Activated T-helper 9 cell treated with anti-CD3 and anti-CD28 coated beads, Interleukin-2, amount 50 U/mL, for 16 hours (primary cell): ENCODE measurements at places on chromosomes 16 and 17.

GRCh38 chr17:58493506-58493905, 5.3 kb upstream of the HSF5 start:
- no peak for DNase-seq

DNA sequence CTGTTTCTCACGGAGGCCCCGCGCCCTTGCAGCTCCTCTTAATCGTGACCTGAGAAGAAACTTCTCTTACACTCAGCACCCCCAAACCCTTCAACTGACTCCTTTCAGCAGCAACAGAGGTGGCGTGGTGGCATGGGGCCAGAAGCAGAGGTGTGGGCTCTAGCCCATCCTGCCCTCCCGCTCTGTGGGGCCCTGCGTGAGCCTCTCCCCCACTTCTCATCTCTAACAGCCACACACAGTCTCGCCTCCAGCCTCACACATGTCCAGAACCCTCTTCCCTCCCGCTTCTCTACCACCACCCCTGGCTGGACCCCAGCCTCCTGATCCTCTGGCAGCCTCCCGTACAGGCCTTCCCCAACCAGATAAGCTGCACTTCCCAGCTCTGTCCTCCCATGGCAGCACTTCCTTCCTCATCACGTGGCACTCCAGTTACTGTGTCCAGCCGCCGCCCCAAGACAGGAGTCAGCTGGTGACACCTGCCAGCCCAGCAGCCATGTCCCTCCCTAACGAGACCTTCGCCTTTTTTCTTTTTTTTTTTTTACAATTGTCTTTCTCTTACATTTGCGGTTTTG, 30.5 kb downstream of the NSMCE1 start:
- DNase-seq: peak; percentile 24

DNA sequence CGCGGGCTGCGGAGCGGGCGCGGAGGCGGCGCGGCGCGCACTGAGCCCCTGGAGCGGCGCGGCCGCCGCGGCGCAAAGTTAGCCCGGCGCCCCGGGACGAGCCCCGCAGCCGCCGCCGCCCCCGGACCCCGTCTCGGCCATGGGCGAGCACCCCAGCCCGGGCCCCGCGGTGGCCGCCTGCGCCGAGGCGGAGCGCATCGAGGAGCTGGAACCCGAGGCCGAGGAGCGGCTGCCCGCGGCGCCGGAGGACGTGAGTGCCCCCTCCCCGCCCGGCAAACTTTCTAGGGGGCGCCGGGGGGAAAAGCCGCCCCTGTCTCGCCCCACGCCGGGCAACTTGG, 388 bp downstream of the RHBDL3 start:
- DNase-seq: no peak

- DNase-seq: no peak
These were observed 50.2 kb downstream of the CDK5R1 start for GRCh38 chr17:32536736-32537643.

GRCh38 chr16:75503801-75504200, 8.6 kb upstream of the CHST6 start:
- no peak for DNase-seq

DNA sequence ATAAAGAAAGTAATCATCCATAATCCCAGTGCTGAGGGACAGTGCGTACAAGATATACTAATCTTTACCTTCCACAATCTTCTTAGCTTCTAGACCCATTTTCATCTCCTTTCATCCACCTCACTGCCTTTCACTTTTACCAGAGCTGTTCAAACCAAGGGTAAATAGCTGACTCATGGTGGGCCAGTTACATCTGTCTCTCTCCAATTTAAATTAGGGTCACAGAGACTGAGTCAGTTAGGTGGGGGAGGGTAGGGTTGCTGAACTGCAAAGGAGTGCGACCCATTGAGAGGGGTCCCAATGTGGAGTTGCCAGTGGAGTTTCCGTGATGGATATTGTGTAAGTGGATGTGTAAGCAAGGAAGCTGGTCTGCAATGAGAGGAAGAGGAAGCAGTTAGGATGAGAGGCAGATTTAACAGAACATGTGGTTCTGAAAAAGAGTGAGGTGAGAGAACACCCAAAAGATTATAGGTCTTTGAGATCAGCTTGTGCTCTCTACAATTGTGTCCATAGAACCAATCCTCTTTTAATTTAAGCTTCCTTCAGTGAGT, 83.5 kb downstream of the GP2 start:
- no peak for DNase-seq

DNA sequence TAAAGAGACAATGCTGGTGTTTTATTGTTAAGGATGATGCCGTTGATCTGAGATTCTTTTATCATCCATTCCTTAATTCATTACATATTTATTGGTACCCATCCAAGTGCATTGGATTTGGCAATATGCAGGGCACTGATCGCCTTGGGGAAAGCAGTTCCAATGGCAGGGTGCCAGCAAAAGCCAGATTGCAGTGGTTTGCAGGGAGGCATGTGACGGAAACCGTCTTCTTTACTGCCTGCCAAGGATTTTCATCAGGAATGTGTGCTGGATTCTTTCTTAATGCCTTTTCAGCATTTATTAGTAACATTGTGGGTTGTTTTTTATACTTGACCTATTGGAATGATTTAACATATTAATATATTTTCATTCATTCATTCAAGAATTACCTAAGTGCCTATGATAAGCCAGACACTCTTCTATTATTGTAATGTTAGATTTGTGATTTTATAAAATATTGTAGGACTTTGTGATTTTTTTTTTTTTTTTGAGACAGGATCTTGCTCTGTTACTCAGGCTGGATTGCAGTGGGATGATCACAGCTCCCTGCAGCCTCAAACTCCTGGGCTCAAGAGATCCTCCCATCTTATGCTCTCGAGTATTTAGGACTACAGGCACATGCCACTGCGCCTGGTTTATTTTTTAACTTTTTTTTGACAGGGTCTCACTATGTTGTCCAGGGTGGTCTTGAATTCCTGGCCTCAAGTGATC, 93.4 kb upstream of the TNRC6A start:
- no peak for DNase-seq

DNA sequence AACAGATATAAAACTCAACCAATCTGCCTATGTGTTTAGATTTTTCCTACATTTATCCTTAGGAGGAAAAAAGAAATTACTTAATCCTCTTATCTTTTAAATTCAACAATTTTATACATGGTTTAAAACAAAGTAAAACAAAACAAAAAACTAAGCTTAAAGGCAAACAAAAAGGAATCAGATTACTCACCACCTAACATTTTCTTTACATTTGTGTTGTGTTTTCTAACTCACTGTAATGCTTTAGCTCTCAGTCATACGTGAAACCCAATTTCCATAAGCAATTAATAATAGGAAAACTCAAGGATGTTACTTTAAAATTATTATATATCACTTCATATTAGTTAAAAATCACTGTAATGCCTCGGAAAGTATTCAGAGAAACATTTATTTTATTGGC, 6.7 kb upstream of the IRX5 start:
- DNase-seq: no peak

DNA sequence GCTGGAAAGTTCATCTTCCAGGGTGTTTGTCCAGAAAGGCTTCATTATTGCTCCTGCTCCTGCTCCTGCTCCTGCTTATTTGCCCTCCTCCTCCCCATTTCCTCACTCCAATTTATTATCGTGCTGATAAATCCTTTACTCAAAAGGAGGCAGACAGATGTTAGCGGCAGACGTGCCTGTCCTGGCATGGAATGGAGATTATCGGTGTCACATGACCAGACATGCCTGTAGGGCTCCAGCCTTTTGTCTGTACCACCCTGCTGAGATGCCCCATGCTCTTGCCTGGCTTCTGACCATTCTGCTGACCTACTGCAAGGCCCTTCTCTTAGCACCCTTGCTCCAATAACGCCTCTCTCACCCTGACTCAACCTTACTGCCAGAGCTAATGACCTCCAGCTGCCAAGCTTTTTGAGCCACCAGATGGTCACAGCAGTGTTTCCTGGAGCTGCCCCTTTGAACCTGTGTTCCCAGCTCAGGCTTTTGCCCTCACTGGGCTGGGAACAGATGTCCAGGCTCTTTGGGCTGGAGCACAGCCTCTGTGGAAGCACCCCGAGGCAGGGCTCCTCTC, 12.8 kb downstream of the DNAH9 start:
- DNase-seq: no peak

GRCh38 chr17:6254036-6254435, 180.9 kb downstream of the AIPL1 start:
- no peak for DNase-seq

GRCh38 chr17:73621685-73622084, 22.6 kb downstream of the SDK2 start:
- no peak for DNase-seq

- DNase-seq: no peak
These were observed 31.2 kb downstream of the MNT start for GRCh38 chr17:2369551-2370210.
